ENCODE measurements at places on chromosomes 13 and 19.

GRCh38 chr13:55497486-55497885, 1643.2 kb upstream of the PRR20A start:
- DNase-seq = no peak

GRCh38 chr19:43300206-43300605, 30.9 kb upstream of the PSG9 start:
- no peak for DNase-seq

- no peak for DNase-seq
Measured at GRCh38 chr19:10503002-10503789, at the start of gene KEAP1. TSS of gene KEAP1 (minus strand) at chr19:10503356. CDS start at chr19:10500033, 3,323 bp downstream.

DNA sequence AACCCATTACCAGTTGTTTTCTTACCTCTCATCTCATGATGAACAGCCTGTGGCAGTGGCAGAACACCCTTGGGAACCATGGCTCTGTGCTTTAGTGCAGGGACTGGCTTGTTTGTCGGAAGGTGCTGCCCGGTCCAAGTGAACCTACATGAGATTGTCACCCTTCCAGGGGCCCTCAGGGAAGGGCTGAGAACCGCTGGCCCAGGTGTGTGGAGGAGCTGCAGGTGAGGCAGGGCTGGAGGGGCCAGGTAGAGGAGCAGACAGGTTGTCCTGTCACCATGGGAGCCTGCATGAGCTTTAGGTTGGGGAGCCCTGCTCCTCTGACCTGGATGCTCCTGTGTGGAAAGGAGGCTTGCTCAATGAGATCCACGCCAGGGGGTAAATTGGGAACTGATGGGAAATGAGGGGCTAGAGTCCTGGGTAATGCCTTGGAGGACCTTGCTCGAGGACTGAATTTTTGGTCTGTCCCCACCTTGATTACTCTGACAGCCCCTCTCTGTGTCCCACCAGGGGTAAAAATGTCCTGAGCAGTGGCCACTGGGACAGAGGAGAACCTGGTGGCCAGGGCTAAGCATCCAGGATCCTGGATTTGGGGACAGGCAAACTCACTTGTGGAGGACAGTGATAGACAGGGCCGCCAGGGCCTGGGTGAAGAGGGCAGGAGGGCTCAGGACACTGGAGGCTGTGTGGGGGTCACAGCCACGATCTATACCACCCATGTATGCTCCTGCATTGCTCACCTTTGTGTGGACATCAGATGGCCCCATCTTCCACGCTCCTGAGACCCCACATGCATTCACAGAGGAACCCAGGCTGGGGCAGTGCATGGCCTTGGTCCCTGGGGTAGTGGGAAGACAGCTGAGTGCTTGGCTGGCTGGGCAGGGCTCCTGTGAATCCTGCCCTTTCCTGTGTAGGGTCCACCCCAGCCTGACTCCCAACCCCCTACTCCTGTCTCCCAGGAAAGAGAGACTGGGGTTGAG, 24.1 kb upstream of the CEACAM1 start:
- DNase-seq = no peak

DNA sequence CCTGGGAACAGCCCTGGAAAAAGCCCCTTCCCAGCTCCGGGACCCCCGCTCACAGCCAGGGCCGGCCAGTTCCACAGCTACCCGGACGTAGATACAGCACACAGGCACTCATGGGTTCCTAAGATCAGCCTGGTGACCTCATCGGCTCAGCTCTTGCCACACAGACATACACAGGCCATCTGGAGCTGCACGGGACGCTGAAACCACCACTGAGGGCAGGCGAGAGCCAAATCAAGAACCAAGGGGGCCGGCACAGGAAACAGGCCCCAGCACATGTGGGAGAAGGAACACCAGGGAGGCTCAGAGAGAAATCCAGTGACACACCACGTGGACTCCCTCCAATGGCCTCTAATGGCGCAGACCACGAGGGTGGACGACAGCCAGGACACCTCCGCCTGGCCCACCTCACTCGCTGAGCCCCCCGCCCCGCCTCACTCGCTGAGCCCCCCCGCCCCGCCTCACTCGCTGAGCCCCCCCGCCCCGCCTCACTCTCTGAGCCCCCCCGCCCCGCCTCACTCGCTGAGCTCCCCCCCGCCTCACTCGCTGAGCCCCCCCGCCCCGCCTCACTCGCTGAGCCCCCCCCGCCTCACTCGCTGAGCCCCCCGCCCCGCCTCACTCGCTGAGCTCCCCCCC, 69.7 kb upstream of the C13orf46 start:
- DNase-seq = no peak

GRCh38 chr13:99347335-99347878, 40.2 kb upstream of the GPR183 start:
- no peak for DNase-seq

DNA sequence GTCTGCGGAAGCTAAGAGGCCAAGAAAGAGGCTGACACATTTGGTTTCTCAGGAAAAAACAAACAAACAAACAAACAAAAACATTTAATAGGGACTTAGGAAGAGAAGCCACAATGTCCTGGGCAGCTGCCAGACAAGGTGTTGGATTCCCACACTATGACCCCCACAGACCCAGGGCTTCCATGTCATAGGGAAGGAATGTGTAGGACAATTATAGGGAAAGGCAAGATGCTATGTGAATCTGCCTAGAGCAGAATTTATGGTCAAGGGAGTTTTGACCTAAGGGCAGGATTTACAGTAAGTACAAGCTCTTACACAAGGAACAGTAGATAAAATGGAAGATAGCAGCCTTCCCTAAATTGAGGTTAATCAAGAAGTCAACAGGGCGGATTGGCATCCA, 9.1 kb upstream of the CDADC1 start:
- DNase-seq = no peak

- DNase-seq = no peak
Measured at GRCh38 chr13:37905736-37906135, 36.2 kb upstream of the TRPC4 start.

- DNase-seq = no peak
Measured at GRCh38 chr13:85529218-85529594, 270.0 kb downstream of the SLITRK6 start.

DNA sequence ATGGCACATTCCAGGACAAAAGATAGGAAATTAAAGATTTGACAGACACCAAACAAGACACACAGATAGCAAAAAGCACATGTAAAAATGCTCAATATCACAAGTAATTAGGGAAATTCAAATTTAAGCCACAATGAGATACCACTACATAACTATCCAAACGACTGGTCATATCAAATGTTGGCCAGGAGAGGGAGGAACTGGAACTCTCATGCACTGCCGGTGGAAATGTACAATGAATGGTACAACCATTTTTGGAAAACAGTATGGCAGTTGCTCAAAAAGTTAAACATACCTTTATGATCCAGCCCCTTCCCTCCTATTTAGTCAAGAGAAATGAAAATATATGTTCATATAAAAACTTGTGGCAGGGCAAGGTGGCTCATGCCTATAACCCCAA, 36.8 kb upstream of the CYP2S1 start:
- no peak for DNase-seq

GRCh38 chr13:107450931-107451330, 764.4 kb downstream of the LIG4 start:
- no peak for DNase-seq

GRCh38 chr13:74270018-74270417, 135.8 kb upstream of the KLF12 start:
- no peak for DNase-seq

DNA sequence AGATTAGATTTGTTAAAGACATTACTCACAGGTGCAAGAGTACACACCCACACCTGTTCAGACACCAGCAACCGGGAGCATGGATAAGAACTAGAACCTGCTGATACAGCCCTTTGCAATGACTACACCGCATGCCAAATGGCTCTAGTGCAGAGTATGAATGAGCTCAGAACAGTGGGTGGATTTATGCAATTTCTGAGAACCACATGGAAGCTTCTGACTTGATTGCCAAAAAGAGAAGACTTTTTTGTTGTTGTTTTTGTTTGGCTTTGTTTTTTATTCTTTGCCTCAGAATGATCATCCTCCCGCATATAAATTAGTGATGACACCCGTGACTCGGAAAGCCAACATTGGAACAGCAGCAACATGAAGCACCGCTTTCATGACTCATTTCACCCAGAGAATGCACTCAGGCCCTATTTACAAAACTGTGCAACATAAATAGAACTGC, 77.4 kb upstream of the LRCH1 start:
- DNase-seq = no peak

GRCh38 chr13:98785405-98785804, 32.9 kb upstream of the SLC15A1 start:
- DNase-seq = no peak

DNA sequence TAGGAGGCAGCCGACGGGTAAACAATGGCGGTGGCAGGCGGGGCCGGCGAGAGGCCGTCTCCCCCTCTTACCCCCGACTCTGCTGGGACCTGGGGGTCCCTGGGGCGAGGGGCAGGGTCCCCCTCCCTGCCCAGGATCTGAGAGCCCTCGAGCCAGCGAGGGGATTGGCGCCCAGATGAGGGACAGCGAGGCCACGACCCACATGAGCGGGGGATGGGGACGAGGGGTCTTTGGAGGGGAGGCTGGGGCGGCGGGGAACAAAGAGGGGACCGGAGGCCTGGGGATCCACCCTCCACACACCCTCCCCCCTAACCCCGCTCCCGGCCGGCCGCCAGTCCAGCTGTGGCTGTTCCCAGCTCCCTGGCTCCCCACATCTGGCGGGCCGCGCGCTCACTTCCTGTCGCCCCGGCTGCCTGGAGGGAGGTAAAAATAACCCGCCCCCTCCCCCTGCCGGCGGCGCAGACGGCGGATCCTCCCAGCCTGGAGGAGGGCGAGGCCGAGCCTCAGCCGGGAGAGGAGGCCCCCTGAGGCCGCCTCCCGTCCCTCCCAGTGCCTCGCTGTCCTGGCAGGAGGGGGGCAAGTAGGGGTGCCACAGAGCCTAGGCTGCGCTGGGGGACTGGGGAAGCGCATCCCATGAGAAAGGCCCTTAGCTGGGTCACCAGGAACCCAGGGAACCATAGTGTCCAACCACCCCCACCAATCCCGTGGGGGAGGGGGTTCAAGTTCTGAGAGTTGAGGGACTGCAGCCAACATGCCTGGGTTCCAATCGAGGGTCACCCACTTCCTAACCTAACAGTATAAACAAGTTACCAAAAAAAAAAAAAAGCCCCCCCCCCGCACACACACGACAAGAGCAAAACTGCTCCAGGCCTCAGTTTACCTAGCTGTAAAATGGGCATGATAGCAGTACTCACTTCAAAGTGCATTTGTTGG, 29.3 kb upstream of the NANOS3 start:
- DNase-seq = peak; percentile 29

- DNase-seq = no peak
Measured at GRCh38 chr13:39494006-39494405, 109.0 kb downstream of the LHFPL6 start.

GRCh38 chr13:98738213-98738612, 14.3 kb downstream of the SLC15A1 start:
- no peak for DNase-seq

GRCh38 chr13:40940841-40941240, 78.3 kb downstream of the ELF1 start:
- no peak for DNase-seq

DNA sequence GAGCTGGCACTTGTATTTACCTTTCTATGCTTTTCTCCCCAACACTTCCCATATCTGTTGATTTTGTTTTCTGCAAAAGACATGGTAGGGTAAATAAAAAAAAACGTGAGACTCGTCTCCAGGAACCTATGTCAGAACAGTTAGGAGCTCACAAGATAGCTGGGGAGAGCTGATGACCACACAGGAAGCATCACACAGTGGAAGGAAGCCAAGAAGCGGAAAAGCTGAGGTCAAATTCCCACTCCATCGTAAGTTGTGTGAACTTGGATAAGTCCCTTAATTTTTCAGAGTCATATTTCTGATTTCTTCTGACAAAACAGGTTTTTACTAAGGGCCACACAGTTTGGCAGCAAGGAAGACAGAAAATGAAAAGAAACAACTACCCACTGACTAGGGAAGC, 199.6 kb downstream of the KLF5 start:
- DNase-seq = no peak

DNA sequence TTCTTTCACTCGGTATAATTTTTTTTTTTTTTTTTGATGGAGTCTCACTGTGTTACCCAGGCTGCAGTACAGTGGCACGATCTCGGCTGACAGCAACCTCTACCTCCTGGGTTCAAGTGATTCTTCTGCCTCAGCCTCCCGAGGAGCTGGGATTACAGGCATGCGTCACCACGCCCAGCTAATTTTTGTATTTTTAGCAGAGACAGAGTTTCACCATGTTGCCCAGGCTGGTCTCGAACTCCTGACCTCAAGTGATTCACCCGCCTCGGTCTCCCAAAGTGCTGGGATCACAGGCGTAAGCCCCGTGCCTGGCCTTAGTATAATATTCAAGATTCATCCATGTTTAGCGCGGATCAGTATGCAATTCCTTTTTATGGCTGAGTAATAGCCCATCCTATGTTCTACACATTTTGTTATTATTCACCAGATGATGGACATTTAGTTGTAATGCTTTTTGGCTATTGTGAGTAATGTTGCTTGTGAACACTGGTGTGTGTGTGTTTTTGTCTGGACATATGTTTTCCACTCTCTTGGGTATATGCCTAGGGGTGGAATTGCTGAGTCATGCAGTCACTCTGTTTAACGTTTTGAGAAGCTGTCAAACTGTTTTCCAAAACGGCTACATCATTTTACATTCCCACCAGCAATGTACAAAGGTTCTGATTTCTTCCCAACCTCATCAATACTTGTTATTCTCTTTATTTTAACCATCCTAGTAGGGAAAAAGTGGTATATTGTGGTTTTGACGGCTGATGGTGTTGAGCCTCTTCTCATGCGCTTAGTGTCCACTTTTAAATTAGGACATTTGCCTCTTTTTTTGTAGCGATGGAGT, 22.9 kb downstream of the PLEKHF1 start:
- DNase-seq = no peak

DNA sequence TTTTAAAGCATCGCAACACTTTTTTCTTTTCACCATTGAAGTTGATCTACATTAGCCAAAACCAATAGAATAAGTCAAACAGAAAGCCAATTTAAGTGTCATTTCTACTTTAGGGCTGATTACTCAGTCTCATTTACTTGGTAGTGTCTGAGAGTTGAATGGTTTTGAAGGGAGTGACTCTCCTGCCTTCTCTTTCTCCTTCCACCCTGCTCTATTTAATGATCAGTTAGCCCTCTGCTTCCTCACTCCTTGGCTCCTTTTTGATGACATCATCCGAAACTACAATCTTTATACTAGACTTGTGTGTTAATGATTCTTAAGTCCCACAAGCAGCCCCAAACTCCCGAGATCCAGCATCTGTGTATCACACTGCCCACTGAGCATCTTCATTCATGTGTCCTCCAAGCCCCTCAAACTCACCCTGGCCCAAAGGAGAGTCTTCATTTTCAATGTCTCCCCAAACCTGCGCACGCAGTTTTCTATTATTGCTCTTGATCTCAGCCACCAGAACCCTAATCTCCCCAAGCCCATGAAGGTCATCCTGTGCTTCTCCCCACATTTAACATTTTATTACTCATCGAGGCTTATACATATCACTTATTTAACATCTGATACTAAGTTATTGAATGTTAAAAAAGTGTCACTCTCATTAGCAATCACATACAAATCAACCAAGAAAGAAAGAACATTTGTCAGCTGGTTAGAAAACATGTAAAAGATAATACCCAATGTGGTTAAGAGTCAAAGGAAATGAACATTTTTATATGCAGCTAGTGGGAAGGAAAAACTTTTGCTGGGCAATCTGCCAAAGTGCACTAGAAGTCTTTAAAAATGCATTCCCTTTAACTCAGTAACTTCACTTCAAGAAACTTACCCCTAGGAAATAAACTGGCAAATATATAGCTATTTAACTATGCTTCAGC, 32.2 kb upstream of the ARGLU1 start:
- no peak for DNase-seq

Data from NCI-H1417 treated with DMSO at 0.1 percent for 48 hours (cell line).